Esophagus muscularis mucosa (tissue), 4 donors: ENCODE measurements at places on chromosomes 1 and 21. TPM values are rescaled to one million over a fixed set of nuclear protein-coding genes. Genes with fewer than 3 reads are reported as not detected.
A peak's percentile ranks its signal among the peaks of the same experiment; 100 is the strongest.

GRCh38 chr1:158095737-158096335 is 84.9 kb upstream of the CD1D start:
- H3K4me3 ChIP-seq = no peak overlapping the region
- H3K27me3 ChIP-seq = no peaks in the 10 kb centered on the region
- DNase-seq = no peak
- no peaks in the 10 kb centered on the region for H3K4me1 ChIP-seq
- no peak overlapping the region for H3K27ac ChIP-seq
- H3K36me3 ChIP-seq = peaks cover 28% of the 10 kb centered on the region

- no peak for DNase-seq
- H3K36me3 ChIP-seq = no peaks in the 10 kb centered on the region
- no peak overlapping the region for H3K4me3 ChIP-seq
- no peak overlapping the region for H3K27ac ChIP-seq
- H3K27me3 ChIP-seq = no peaks in the 10 kb centered on the region
Measured at GRCh38 chr1:153155541-153155940, 4.9 kb upstream of the SPRR2G start.

DNA sequence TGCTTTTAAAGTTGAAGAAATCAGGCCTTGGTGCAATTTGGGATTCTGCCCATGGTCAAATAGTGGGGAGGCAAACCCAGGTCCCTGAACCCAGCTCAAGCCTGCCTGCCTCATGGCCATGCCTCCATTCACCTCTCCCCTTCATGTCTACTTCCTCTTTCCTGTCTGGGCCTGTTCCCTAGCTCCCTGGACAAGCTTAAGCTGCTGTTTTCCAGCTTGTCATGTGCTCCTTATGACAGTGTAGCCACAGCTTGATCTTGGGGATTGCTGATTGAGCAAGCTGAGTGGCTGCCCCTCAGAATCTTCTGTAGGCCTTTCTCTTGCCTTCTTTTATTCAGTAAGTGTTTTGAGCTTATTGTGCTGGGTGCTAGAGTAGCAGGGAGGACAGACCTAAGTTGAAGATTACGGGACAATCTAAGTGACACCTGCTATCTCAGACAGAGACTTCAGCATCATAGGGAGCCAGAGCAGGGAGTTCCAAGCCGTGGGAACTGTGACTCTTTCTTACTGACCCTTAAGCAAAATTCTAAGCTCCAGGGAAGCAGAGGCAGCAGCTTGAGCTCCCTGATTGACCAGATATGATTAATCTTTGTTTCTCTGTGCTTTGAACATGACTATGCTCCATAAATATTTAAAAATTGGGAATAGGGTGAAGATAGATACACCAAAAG is 520 bp upstream of the MR1 start:
- peak overlapping the region; percentile 90 for H3K27ac ChIP-seq
- H3K36me3 ChIP-seq = no peaks in the 10 kb centered on the region
- H3K4me3 ChIP-seq = peak overlapping the region; percentile 52

Gene ILDR2
- total RNA-seq = 13.7 TPM

GRCh38 chr1:15391366-15391765 is 18.3 kb upstream of the EFHD2 start:
- DNase-seq = no peak
- H3K27ac ChIP-seq = no peak overlapping the region
- H3K4me1 ChIP-seq = no peaks in the 10 kb centered on the region

Gene IL20
- total RNA-seq = not detected

DNA sequence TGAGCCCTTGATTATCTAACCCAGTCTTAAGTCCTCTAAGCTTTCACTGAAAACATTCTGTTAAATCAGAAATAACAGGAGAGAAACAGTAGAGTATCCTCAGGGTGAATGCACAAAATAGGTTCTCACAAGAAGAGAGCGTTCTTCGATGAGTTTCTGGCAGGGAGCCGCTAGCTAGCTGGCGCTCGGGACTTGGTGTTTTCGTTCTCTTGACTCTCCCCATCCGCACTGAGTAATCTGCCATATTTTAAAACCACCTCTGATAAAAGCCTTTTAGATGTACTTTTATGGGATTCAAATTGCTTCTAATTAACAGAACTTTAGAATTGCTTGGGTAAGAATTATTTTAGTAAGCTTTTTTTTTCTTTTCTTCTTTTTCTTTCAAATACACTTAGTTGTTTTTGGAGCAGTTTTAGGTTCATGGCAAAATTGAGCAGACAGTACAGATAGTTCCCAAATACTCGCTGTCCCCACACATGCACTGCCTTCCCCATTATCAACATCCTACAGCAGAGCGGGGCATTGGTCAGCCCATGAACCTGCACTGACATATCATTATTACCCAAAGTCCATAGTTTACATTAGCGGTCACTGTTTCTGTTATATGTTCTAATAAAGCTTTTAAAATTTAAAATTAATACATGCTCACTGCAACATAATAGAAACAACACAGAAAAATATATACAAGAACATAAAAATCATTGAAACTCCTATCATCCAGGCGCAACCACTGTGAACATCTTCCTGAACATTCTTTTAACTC is 35.4 kb downstream of the PRDM2 start:
- H3K4me3 ChIP-seq = no peak overlapping the region
- H3K27me3 ChIP-seq = no peaks in the 10 kb centered on the region
- H3K36me3 ChIP-seq = peaks cover 7% of the 10 kb centered on the region

Gene INTS7
- 6.9 TPM for total RNA-seq

Gene NUCKS1
- total RNA-seq = 120 TPM
